ENCODE measurements at places on chromosomes 3 and 15.

DNA sequence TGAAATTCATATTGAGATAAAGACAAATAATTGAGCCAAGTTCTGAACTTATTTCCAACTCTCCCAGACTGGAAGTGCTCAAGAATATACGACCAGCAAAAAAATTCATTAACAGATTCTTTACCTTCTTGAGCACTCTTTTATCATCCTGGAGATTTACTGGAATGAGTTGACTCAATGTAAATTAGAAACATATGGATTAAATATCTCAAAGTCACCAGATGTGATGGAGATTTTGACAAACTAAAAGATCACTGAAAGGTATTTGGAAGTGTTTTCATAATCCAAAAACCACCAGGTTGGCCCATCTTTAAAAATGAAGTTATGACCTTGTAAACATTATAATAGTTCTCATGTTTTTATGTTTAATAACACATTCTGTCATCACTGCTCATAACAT lies 433.2 kb upstream of the RASGRP1 start:
- DNase-seq, result no peak

- no peak for DNase-seq
Observed at GRCh38 chr3:18018491-18019160, 276.2 kb upstream of the TBC1D5 start.

- no peak for DNase-seq
Observed at GRCh38 chr15:59052915-59053407, 52.0 kb upstream of the CCNB2 start.

DNA sequence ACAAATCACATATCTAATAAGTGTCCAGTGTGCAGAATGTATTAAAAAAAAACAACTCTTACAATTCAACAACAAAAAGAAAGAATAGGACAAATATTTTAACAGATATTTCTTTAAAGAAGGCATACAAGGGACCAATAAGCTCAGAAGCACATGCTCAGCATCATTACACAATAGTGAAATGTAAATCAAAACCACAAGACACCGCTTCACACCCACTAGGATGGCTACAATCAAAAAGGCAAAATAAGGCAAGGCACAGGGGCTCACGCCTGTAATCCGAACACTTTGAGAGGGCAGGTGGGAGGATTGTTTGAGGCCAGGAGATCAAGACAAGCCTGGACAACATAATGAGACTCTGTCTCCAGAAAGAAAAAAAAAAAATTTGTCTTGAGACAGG lies 255.6 kb downstream of the MAGI1 start:
- DNase-seq, result no peak

GRCh38 chr3:162134571-162134970 lies 638.0 kb downstream of the OTOL1 start:
- DNase-seq, result no peak

DNA sequence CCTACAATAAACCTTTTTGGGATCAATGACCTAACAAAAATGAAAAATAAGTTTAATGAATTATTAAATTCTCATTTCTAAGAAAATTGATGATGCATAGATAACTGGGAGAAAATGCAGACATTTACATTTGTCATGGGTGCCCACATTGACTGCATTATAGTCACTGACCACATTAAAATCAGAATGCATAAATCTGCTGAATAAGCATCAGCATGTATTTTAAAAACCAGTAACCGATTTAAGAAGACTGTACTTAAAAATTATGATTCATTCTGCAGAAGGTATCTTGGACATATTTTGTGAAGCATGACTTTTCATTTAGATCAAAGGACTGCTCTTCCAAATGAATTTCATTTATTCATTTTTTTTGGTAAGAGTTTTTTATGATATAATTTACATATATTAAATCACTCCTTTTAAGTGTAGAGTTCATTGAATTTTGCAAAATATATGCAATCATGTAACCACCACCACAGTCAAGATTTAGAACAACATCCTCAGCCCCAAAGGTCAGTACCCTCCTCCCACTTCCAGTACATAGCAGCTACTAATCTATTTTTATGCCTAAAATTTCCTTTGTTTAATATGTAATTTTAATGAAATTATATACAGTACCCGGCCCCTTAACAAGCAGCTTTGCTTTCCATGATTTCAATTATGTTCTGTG lies 11.8 kb downstream of the KCNH8 start:
- no peak for DNase-seq

DNA sequence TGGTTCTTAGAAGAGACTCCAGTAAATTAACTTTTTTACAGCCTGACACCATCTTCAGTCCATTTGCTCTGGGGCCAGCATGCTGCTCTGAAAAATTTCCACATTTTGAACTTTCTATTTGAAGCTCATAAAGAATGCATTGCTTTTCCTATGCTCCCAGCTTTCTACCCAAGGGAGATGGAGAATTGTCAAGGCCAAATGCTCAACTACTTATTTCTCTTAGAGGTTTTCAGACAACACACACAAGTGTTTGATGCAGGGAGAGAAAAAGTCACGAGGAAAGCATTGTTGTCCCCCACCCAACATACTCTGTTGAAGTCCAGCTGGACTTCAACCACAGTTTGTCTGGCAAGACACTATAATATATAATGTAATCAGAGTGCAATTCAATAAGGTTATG lies 100.3 kb upstream of the CADPS start:
- no peak for DNase-seq

GRCh38 chr3:56629047-56629446 lies 54.0 kb downstream of the TASOR start:
- DNase-seq, result no peak
